ENCODE measurements at places on chromosomes 13 and 19.
A peak's percentile ranks its signal among the peaks of the same experiment; 100 is the strongest.

DNA sequence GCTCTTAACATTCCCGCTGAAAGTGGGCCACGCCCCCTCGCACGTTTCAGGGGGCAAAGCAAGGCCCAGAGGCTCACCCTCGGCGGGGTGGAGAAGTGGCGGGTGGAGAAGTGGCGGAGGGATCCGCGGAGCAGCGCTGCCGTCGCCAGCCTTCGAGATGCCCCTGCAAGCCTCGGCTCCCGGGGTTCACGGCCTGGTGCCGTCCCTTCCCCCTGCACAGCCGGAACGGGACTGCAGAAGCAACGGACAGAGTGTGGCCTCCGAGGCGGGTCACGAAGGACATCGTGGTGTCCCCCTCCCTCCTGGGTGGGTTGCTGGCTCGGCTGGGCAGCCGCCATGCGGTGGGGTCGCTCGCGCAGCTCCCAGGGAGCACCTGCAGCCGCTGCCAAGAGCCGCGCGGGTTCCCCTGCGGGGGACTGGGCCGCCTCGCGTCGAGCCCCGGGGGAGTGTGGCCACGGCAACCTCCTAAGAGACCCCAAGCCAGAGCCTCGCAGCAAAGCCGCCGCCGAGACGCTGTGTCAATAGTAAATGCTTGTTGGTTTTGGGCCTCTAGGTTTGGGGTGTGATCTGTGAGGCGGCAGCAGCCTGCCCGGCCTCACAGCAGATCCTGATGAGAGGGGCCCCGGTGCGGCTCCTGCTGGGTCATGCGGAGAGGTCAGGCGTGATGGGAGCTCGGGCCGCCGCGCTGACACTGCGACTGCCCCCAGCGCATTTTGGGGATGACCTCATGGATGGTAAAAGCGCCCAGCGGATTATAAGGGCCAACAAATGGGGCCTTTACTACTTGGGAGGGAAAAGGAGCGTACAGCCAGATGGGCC is 5.5 kb downstream of the TPGS1 start:
- no peak for DNase-seq

- no peak for DNase-seq
These were observed 954 bp upstream of the RASIP1 start for GRCh38 chr19:48741129-48741999.

DNA sequence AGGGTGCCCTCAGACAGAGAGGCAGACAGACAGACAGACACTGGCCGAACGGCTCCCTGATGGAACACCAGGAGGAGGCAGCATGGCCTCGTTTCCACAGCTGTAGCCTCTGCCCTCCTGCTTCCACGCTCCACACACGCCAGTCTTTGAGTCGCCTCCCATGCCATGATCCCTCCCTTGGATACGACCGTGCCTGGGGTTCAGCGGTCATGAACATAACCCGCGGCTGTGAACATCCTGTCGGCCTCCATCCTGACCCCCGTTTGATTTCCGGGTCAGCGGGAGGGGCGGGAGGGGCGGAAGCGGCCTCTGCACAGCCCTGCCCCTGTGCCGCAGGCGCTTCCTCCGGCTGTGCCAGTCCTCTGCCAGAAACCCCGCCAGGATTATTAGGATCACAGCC is 23.4 kb downstream of the GP6 start:
- no peak for DNase-seq

- peak; percentile 97 for DNase-seq
These were observed 39.3 kb upstream of the GAS6 start for GRCh38 chr13:113902986-113903775.

- DNase-seq, result peak; percentile 59
These were observed 16.4 kb upstream of the CYP2B6 start for GRCh38 chr19:40974633-40975037.

DNA sequence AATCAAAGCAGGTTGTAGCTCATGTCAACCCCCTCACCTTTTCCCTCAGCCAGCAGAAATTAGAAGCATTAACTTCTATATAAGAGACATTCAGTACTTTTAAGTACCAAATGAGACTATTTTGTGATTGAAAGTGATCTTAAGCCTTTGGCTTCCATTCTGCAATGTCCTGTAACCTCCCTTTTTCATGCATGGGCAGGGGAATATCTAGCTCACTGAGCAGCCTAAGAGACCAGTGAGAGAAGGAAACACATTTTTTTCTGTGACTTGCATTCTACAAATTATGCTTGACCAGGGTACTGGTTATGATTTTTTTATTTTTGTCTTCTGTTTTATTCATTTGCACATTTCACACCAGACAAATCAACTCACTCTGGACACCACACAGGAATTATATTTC is 369.6 kb downstream of the KCTD12 start:
- no peak for DNase-seq

- no peak for DNase-seq
These were observed 466.6 kb upstream of the PCDH9 start for GRCh38 chr13:67696775-67697174.

DNA sequence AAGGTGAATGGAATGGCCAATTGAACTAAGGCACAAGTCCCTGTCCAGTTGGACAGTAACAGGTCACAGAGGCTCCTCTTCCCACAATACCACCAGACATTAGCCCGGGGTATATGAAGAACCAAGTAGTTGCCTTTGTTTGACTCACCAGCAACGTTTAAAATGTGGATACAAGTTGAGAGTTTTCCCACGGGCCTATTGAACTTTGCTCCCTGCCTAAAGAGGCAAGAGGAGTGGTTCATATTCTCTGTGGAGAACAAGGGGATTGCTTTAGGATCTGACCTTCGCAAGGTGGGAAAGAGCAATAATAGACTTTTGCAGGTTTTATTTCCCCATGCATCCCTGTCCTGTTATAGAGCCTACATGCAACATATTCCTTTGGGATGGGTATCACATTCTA is 177.2 kb downstream of the POU4F1 start:
- no peak for DNase-seq

GRCh38 chr19:46350758-46351159 is 3.9 kb downstream of the PPP5C start:
- DNase-seq, result no peak

DNA sequence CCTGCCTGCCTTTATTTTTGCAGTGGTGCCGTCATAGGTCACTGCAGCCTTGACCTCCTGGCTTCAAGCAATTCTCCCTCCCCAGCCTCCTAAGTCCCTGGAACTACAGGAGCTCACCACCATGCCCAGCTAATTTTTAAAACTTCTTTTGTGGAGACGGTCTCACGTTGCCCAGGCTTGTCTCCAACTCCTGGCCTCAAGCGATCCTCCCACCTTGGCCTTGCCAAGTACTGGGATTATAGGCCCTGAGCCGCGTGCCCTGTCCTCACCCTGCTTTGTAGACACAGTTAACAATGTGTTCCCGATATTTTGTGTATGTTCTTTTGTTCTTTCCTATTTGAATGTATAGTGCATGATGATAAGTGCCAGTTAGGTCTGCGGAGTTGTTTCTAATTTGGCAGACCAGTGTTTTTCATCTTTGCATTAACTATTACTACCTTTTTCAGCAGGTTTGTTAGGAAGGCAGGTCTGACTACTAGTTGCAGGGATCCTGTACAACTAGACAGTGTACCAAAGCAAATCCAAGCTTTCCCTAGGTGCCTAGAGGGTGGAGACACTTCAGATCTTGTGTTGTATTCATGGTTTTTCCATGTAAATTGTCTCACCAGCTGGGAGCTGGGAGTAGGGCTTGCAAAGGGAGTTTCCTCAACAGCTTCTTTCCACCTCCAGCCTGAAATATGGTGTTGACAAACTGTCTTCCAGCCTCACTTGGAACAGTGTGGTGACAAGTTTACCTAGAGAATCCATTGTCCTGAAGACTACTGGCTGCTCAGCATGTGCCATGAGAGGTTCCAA is 9.5 kb upstream of the WTIP start:
- no peak for DNase-seq

DNA sequence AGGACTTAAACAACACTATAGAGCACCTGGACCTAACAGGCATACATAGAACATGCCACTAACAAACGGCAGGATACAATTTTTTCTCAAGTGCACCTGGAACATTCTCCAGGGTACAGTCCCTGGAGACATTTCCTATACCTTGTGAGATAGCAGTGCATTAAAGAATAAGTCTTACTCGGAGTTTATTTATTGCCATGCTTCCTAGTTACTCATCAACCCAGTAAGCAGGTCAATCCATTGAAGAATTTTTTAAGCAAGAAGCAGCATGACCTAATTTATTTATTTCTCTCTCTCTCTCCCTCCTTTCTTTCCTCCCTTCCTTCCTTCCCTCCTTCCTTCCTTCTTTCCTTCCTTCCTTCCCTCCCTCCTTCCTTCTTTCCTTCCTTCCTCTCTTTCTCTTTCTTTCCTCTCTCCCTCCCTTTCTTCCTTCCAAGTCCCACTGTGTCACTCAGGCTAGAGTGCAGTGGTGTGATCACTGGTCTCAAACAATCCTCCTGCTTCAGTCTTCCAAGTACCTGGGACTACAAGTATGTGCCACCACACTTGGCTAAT is 6.6 kb upstream of the TFDP1 start:
- no peak for DNase-seq

GRCh38 chr19:4172861-4173473 is 9.4 kb downstream of the SIRT6 start:
- DNase-seq, result peak; percentile 43

DNA sequence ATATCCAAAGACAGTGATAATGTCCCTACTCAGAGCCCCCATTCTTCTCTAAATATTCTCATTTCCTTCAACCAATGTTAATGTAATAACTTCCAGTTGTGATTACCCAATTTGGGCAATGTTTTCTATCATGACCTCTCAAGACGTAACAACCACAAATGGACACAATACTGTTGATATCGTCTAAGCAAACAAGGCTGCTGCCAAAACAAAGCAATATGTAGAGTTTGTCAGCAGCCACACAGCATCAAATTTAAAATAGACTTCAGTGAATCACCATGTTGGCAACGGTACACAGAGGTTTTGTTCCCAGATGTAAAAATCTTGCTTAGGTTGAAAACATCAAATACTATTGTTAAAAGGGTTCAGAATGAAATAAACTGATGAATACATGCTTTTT is 205.1 kb downstream of the DACH1 start:
- peak; percentile 2 for DNase-seq

DNA sequence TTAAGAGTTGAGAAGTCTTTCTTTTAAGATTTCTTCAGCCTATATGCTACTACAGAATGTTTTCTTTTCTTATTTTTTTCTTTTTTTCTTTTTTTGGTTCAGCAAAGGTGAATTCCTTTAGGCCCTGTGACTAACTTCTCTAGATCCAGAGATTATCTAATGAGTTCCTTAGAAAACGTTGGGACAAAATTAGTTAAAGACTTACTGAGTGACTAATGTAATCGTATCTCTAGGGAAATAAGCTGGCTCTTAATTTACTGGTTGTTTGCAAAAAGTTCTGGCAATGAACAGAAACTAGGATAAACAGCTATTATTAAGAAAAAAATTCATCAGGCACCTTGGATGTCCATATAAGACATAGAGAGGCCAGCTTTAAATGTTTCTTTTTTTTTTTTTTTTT is 30.7 kb upstream of the CSNK1A1L start:
- DNase-seq, result peak; percentile 49

- no peak for DNase-seq
These were observed 977 bp upstream of the IL17D start for GRCh38 chr13:20702530-20702914.

GRCh38 chr19:18629166-18630088 is 7.4 kb upstream of the KLHL26 start:
- no peak for DNase-seq

DNA sequence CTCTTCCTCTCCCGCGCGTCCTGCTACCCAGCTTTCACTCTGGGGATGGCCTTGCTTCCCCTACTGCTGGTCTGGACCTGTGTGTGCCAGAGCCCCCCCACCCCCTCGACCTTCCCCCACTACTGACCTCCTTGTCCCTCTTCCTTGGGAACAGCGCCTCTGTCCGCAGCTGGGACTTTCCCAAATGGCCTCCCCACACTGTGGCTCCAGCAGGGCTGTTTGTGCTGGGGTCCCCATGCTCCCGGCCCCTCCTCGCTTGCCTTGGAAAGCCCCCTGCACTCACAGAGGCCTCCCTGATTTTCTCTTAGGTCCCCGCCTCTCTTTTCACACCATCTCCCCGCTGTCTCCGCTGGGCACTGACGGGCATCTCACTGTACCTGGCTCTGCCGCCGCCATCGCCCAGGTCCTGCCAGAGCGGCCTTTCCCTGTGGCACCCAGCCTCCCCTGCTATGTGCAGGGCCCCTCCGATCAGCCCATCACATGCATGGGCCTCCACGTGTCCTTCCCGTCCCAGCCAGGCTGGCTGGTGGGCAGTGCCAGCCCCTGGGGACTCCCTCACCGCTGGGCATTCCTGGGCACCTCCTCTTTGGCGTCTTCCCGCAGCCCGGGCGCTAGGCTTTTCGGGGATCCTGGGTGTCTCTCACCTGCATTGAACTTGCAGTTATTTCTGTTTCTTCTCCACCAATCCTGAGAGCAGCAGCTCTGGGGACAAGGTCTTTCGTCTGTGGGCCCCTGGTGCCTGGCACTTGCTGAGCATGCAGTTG is 118.7 kb downstream of the ATP11A start:
- DNase-seq, result no peak

DNA sequence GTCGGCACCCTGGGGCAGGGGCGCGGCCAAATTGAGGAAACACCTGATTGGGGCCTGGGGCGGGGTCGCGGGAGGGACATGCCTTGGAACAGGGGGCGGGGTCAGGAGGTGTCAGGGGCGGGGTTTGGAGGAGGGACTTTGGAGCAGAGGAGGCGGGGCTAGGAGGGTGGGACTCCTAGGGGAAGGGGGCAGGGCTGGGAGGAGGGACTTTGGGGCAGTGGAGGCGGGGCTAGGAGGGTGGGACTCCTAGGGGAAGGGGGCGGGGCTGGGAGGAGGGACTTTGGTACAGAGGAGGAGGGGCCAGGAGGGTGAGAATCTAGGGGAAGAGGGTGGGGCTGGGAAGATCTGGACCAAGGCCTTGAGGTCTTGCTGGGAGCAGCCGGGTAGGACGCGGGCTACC is 21.9 kb downstream of the GRIN2D start:
- DNase-seq, result peak; percentile 80

DNA sequence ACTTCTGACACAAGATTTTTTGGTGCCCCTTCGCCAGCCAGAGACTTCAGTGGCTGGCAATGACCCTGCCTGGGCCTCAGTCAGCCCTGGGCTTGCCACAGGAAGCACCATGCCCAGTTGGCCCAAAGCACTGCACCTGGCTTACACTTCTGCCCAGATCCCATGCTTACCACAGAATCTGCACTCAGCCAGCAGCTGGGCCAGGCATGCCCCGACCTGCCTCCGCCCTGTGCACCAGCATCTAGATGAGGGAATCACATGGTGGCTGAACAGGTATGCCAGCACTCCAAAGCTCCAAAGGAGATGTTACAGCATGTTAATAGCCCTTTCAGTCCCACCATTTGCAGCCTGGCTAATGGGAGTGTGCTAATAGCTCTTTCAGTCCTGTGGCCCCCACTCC is 690.9 kb downstream of the SLITRK6 start:
- no peak for DNase-seq

DNA sequence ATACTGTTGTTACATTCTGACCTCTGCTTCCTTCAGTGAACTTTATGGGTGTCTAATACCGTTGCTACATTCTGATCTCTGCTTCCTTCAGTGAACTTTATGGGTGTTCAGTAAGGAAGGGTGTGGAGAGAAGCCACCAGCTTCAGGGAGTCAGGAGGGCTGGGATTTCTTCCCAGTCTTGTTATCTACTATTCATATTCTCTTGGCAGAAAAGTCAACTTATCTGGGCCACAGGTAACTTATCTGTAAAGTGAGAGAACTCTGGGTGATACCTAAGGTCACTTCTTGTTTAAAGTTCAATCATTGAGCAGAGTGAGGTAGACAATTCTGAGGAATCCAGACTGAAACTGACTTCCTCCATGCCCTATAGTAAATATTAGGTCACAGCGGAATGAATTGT is 71.2 kb upstream of the STK24 start:
- DNase-seq, result no peak

Data from fibroblast of skin of back (primary cell).